CD4-positive, alpha-beta T cell (primary cell): ENCODE measurements at places on chromosomes 11 and 22. TPM values are rescaled to one million over a fixed set of nuclear protein-coding genes. Genes with fewer than 3 reads are reported as not detected.

Gene HPX
- total RNA-seq, result 0.87 TPM

Gene RASSF10
- not detected for total RNA-seq

Gene SPA17
- total RNA-seq, result not detected

Gene SHISAL1
- total RNA-seq, result not detected

Gene TRIOBP
- 10.1 TPM for total RNA-seq

Gene C11orf87
- total RNA-seq, result not detected

Gene HEPN1
- total RNA-seq, result not detected

Gene PICK1
- total RNA-seq, result 25.6 TPM

Gene DEUP1
- not detected for total RNA-seq

Gene TSGA10IP
- total RNA-seq, result not detected

Gene SERPIND1
- total RNA-seq, result not detected

Gene CARD16
- total RNA-seq, result 23.6 TPM

Gene OSBPL5
- 9.1 TPM for total RNA-seq

Gene NAALAD2
- not detected for total RNA-seq

Gene SMIM35
- total RNA-seq, result 0.06 TPM
